HS-27A (cell line): ENCODE measurements at places on chromosomes 11 and 22.
A peak's percentile ranks its signal among the peaks of the same experiment; 100 is the strongest.

- DNase-seq: no peak
Measured at GRCh38 chr11:20158597-20159257, 1.5 kb downstream of the DBX1 start.

- no peak for DNase-seq
Measured at GRCh38 chr11:112773264-112773663, 188.0 kb upstream of the NCAM1 start.

DNA sequence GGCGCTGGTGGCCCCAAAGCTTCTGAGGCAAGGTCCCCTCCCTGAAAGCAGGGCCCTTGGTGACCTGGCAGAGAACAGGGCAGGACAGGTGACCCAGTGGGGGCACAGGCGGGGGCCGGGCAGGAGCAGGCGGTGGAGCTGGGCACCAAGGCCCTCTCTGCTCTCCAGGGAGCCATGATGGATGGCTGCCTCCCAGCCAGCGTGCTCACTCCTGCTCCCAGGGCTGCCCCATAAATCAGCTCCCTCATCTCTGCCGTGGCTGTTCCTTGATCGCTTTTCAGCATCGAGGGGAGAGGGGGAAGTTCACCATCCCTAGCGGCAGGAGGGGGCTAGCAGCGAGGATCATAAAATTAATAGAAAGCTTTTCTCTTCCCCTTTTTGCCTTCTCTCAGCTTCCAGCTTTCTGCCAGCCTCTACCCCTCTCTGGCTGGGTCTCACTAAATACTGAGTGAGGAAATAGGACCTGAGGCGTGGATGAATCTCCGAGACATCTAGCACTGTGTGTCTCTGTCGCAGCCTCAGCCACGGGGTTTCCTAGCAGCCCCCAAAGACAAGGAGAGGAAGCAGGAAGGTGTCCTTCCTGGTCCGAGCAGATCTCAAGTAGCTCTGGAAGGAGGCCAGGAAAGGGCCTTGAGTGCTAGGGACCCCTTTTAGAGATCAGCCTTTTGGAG lies 22.2 kb upstream of the ELFN2 start:
- no peak for DNase-seq

GRCh38 chr11:69364921-69365320 lies 71.0 kb downstream of the MYEOV start:
- no peak for DNase-seq

DNA sequence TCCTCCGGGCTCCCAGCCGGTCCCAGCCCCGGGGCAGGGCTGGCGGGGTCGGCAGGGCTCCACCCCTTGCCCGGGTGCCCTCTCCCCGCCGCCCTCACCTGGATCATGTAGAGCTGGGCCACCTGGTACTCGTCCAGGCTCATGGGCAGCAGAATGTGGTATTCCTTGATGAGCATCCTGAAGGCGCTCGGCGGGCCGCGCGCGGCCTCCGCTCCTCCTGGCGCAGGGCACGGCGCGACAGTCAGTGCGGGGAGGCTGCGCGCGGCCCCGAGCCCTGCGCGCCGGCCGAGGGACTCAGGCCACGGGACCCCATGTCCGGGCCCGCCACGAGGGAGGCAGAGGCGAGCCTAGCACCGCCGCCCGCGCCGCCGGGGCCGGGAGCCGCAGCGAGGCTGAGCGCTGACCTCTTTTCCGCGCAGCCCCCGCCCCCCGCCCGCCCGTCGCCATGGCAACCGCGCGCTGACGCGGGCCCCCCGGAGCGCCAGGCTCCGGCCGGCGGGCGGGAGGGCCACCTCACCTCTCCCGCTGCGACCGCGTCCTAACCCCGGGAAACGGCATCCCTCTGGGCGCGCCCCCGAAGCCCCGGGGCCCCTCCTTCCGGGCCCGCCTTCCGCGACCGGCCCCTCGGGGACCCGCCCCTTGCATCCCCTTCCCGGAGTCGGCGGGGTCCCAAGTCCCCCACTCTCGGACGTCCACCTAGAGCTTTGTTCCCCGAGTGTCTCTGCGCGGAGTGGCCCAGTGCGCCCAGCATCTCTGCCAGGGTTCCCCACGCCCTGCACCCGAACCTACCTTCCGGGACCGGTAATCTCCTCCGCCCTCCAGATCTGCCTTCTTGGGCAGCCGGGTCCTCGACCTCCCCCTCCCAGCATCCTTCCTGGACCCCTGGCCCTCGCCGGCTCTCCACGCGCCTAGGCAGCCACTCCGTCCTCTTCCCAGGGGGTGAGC lies 886 bp downstream of the PITPNM1 start:
- DNase-seq: no peak

DNA sequence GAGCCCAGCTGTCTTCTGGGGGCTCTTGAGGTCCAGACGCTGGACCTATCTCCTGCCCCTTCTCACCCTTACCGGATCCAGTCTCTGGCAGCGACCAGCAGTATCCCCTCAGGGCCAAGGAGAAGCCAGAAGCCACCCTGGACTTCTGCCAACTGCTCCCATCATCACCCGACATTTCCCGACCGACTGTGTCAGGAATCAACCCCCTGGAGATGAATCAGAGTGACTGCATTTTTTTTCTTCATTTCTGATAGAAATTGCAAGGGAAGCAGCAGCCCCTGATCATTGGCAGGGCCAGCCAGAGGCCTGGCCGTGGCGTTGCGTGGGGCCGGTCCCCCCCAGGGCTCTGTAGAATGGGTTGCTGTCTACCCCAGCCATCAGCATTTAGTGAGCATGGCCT lies 5.2 kb upstream of the LIF start:
- DNase-seq: no peak

DNA sequence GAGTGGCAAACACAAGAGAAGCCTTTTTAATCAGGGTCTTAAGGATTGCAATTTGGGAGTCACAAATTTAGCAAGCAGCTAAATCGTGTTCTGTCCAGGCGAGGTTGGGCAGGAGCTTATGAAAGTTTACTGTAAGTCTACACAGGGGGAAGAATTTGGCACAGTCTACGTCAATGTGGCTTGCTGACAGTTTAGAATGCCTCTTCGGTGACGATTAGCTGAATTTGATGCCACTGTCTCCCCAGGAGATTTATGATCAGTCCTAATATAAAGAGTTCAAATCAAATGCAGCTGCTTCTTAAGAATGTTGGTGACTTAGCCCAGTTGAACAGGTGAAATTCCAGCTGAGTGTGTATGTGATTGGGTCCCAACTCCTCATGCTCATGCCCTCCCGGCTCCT lies 114.1 kb upstream of the CLPB start:
- no peak for DNase-seq

DNA sequence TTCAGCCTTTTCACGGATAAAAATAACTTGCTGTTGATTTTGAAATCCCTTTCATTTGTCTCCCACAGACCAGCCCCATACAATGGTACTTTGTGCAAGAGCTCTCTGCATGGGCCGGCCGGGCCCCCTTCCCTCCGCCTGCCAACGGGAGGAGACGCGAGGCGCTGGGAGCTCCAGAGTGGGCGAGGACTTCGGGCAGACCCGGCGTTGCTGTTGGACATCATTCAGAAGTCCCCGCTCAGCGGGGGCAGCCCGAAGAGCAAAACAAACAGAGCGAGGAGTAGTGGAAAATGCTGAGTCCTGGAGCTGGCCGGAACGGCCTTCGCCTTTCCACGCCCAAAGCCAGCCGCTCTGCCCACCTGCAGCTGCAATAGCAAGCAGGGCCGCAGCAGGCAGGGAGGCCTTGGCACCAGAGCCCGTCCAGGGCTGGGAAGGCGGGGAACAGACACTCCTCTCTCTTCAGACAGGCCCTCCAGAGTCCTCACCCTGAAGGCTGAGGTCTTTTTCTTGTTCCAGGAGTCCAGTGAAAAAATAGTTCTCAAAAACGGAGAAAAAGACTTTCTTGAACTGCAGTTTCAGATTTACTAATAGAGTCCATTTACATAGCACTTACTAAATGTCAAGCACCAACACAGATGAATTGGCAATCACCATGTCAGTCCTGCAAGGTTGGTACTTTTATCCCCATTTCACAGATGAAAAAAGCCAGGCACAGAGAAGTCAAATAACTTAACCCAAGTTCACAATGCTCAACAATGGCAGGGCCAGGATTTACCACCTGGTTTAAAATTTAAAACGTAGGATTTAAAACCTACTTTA lies 135.5 kb downstream of the ETS1 start:
- no peak for DNase-seq

GRCh38 chr11:93540337-93540736 lies 2.9 kb downstream of the SMCO4 start:
- no peak for DNase-seq

- DNase-seq: no peak
Measured at GRCh38 chr11:71532036-71532610, 5.1 kb downstream of the KRTAP5-7 start.

DNA sequence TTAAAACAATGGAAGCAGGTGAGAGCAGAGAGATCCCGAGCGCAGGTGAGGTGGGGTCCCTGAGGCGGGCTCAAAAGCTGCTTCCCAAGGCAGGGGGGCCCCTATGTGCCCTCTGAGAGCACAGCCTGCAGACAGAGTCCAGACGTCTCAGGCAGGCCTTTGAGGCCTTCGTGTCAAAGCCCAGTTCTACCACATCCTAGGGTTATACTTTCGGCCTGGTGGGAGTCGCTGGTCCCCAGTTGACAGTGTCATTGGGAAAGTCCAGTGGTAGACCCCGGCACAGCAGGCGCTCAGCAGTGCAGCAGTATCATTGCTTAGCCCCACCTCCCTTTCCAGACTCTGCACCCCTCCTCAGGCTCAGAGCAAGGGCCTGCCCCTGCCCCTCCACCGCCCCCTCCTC lies 9.1 kb downstream of the LINC01488 start:
- DNase-seq: no peak

DNA sequence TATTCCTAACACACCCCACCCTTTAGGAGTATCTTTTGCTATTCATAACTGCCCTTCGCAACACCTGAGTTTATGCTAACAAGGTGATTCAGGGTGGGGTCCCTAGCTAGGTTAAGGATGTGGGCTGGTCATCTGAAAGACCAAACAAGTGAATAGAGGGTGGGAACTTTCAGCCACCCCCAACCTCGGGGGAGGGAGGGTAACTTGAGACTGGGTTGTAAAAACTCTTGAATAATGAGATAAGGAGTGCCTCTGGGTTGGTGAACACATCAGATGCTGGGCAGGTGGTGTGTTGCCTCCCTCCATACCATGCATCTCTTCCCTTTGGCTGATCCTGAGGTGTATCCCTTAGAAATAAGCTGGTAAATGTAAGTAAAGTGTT lies 111.5 kb downstream of the SWAP70 start:
- DNase-seq: no peak

- no peak for DNase-seq
Measured at GRCh38 chr11:1920909-1921573, 1.5 kb downstream of the TNNT3 start.

DNA sequence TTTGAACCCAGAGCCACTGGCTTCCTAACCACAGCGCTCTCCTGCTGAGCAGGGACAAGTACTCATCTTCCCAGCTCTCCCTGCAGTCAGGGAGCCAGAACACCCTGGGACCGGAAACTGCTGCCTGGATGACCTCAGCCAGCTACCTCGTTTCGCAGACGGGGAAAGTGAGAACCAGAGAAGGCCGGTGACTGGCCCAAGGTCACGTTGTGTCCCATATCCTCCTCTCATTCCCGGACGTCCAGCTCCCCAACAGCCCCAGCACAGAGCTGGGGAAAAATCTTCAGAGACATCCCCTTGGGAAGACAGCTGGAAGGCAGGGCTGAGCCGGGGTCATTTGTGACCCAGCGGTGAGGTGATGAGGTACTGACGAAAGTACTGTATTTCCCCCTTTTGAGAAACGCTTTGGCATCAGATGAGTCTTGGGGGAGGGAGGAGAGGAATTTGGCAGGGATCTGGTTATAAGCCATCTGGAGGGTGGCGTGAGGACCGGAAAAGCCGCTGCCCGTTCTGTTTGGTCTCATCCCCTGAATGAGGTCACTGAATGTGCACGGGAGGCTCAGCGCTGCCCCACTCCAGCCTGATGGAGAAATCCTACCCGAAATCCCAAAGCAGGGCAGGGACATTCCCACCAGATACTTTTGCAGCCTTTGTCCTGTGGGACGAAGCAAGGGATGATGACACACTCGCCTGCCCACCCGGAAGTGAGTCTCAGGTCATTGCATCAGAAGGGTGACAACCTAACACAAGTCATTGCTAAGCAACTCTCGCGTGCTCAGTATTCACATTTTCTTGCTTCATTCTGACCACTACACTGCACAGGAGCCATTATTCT lies 41.1 kb downstream of the LIF start:
- peak; percentile 90 for DNase-seq

DNA sequence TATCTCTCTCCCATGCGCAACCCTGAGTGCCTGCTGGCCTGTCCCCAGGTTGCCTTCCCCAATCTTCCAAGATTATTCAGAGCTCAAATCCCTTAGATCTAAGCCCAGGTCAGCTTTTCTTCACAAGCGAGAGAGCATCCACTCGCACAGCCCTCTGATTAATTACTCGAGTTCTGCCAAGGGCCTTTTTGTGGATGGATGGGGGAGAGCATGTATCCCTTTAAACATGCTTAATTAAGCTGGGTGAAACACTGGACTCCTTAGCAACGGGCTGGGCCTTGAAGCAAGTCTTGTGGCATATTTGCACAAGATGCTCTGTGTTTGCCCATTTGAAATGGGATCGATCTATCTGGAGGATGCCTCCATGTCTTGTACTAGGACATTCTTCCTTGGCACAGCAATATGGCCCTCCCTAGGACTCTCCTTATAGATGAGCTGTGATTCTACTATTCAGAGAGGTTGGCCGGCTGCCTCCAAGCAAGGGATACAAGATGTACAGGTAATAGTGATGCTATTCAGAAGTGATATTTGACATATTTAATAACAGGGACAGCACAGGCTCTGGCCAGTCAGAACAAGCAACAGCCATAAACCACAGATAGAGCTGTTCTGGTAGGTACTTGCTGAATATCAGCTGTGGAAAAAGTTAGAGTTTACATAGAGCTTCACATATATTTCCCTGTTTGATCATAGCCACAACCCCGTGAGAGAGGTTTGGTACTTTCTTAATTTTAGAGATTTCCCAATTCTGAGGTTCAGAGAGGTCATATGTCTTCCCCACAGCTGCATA lies 125.6 kb downstream of the CSNK2A3 start:
- DNase-seq: no peak

- DNase-seq: no peak
Measured at GRCh38 chr11:119802670-119803069, 73.7 kb upstream of the NECTIN1 start.

DNA sequence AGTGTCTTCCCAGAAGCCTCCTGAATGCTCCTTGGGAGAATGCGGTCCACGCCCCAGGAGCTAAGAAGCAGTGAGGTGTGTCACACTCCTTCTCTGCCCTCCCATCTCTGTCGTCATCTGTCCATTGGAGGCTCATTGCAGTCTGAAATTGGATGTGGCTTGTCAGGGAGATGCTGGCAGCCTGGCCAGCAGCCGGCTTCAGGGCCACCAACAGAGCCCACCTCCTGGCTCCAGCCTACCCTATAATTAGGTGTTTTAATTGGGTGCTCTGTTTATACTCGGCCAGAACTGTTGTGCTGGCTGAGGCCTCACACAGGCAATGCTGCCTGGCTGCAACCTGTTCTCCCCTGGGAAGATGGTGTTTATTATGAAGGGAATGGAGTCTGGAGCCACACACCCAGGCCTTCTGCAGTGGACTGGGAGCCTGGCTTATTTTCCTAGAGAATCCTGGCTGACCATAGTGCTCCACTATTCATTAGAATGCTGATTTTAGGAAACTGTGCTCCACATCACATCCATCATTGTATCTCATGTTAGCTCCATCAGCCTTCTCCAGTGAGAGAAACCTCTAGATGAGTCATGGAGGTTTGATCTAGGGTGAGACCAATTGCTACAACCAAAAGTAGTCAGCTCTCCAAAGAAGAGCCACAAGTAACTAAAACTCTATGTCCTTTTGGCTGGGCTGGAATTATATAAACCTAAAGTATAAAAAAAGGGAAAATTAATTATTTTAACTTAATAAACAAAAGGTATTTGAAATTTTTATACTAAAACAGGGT lies 86.8 kb upstream of the CRTAM start:
- no peak for DNase-seq
